Right lobe of liver (tissue), 6 donors: ENCODE measurements at places on chromosomes 7 and 10.

- DNase-seq: no peak
Observed at GRCh38 chr10:86657011-86657395, 2.7 kb downstream of the OPN4 start.

- no peak for DNase-seq
Observed at GRCh38 chr10:69413221-69413865, 3.4 kb downstream of the TACR2 start.

DNA sequence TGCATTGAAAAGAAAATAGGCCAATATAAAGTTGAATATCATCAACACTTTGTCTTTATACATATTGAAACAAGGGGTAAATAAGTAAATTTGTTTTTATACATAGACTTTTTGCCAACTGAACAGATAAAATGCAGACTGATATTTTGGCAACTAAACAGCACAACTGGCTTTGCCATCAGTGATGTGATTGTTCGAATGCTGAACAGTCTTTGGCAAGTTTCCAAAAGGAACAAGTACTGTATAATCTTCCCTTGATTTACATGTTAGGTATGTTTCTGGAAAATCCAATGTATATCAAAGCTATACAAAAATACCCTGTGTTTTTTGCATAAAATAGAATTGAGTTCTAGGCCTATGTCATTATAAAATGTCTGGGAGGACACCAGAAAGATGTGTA lies 18.2 kb upstream of the ANKRD1 start:
- no peak for DNase-seq

DNA sequence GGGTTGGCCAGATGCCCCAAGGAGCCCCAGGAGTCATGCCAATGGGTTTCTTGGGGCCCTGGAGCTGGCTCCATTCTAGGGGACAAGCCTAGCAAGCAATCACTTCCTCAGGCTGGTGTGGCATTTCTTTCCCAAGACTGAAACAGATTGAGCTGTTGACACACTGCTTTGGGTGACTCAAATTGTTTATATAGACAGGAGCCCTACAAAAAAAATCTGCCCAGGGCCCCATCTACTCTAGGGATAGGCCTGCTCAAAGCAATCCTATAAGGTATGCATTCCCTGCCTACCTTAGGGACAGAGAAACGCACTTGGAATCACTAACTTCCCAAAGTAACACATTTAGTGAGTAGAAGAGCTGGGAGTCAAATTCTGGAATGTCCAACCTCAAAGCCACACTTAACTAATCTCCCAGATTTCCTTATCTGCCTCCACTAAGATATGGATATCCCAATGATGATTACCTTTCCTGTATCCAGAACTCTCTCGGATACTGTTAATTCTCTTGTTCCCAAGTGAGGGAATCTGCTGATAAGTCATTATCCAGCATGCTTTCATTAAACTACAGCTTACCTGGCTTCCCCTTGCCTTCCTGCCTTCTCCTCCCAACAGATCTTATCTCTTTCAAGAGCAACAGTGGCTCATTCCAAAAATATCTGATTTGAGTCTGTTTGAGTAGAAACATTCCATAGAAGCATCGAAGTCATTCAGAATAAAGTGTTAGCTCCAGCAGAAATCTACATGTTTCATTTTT lies 3.1 kb downstream of the ABLIM1 start:
- DNase-seq: no peak

- DNase-seq: no peak
Observed at GRCh38 chr10:116993610-116994009, 11.4 kb downstream of the SHTN1 start.

DNA sequence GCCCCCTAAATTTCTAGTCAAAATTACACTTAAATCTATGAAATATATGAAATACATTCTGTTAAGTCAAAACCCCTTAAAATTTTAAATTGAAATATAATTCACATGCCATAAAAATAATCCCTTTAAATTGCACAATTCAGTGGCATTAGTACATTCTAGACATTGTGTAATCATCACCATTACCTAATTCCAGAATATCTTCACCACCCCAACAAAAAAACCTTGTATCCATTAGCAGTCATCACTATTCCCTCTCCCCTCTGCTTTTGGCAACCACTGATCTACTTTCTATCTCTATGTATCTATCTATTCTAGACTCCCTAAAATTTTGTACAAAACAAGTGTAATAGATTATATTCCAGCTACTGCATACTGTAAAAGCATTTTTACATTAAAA lies 261.2 kb downstream of the GLI3 start:
- DNase-seq: no peak

DNA sequence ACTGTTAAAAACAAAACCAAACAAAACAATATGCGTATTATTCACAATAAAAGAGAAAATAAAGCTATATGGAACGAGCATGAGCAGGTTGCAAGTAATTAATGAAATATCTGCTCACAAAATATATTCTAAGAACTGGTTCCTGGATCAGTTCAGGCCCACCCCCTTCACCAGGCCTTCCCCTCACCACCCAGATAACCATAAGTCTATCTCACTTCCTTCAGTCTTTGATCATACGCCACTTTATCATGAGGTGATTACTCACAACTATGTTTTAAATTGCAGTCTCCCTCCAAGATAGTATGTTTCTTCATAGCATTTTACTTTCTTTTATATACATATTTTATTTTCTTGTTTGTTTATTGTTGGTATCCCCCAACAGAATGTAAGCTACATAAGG lies 263.1 kb upstream of the HGF start:
- DNase-seq: no peak

- DNase-seq: no peak
Observed at GRCh38 chr7:39379416-39379815, 186.8 kb upstream of the YAE1 start.

DNA sequence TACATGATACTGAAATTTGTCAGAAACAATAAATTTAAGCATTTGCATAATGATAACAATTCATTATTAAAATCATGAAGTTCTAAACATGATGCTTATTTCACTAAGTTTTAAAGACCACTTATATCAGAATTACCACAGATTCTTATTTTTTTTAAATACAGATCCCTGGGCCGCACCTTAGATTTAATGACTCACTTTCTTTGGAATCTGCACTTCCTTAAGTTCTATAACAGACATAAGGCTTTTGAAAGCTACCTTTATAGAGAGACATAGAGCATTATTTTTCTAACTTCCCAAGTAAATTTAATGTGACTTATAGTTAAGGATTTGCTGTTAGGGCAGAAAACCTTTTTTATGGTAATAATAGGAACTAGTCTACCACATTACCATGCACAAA lies 214.9 kb downstream of the IPMK start:
- DNase-seq: no peak

DNA sequence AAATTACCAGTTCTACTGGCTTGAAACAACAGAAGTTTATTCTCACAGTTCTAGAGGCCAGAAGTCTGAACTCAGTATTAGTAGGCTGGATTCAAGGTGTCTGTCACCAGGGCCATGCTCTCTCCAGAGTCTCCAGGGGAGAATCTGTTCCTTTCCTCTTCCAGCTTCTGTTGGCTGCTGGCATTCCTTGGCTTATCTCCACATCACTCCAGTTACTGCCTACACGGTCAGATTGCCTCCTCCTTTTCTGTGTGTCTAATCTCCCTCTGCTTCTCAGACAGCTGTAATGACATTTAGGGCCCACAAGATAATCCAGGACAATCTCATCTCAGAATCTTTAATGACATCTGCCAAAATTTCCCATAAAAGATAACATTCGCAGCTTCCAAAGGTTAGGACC lies 36.6 kb downstream of the MAPK8 start:
- DNase-seq: no peak

GRCh38 chr7:80659120-80660055 lies 20.9 kb downstream of the CD36 start:
- DNase-seq: no peak

DNA sequence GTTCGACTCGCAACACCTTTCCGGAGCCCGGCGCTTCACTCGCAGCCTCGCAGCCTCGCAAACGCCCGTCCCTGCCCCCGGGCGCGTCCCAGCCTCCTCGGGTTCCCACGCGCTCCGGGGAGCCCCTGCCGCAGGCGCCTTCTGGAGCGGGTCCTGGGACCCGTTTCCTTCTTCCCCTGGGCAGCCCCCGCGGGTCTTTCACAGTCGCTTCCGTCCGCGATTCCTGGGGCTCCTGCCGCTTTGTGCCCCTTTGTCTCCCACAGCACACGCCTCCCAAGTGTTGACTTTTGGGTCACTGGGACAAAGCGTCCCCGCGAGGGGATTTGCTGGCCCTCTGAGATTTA lies 140.7 kb downstream of the DYNC2I1 start:
- no peak for DNase-seq

DNA sequence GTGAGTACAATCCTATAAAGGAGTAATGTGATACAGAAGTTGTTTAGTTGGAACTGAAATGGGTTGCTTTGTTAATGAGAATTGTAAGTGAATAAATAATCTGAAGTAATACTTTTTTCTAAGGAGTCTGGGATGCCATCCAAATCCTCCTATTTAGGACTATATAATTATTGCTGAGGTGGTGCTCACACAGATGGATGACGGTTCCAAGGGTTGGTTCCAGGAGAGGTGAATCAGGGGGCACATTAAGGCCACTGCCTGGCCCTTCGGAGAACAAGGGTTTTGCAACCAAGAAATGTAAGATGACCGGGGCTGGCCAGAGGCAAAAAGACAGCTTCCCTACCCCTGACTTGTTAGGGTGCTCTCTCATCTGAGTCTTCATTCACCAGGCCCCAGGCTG lies 352.7 kb downstream of the PHTF2 start:
- DNase-seq: no peak

DNA sequence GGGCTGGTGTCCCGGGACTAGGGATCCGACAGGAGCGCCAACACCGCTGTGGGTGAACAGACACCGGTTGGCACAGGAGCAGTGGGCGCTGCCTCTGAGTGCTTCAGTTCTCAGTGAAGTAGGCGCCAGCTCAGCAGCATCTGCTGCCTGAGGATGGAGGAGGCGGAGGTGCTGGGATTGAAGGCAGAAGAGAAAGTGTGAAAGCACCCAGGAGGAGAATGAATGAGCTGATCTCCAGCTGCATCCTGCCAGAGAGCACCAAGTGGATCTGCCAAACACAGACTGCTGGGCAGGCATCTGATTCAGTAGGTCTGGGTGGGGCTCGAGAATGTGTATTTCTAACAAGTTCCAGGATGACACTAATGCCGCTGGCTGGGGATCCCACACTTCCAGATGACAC lies 74.5 kb downstream of the LANCL2 start:
- DNase-seq: no peak

DNA sequence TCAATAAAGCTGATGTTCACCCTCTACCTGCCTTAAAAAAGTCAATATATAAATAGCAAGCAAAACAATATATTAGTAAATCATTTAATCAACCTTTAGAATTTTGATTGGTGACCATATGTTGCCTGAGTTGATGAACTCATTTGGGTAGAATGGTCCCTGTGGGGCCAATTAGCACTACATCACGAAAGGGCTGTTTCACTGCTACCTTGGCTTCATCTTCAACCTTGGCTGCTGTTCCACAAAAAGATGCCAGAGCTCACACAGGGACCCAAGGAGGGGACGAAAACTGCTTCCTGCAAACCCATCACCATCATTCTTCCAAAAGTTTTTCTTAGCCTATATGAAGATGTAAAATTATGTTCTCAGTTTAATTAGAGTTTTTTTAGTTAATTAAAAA lies 35.4 kb upstream of the HBP1 start:
- DNase-seq: no peak

DNA sequence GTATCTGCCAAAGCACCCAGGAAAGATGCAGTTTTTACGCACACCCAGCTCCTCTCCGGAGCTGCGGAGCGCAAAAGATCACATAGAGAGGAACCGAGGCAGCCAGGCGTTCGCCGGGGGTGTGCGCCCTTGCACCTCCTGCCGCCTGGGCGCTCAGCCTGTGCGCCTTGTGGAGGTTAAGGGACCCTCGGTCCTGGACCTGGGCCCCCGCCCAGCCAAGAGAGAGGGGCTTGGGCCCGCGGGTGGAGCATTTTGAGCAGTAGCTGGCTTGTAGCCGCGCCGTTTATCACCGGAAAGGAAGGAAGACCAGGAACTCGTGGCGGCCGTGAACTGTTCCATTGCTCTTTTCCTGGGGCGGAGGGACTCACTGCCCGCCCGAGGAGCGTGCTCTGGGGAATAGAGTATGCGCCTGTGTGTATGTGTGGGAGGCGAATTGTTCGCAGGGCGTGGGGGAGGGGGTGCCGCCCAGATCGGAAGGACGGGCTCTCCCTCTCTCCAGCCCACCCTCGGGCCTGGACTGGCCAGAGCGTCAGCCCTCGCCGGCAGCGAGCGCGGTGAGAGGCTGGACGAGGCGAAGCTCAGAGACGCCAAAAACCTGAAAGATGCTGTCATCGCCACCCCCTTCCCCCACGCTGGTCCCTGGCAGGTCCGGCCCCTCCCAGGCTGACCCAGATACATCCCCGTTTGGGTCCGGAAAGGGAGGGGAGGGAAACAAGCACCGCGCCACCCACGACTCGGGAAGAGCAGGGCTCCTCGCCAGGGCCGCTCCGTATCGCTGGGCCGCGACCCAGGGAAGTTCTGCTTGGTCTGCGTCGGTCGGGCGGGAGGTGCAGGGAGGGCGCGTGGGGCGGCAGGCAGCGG lies 1.2 kb upstream of the WNT2 start:
- peak; percentile 40 for DNase-seq

GRCh38 chr7:299628-300027 lies 9.7 kb downstream of the FOXL3 start:
- no peak for DNase-seq

DNA sequence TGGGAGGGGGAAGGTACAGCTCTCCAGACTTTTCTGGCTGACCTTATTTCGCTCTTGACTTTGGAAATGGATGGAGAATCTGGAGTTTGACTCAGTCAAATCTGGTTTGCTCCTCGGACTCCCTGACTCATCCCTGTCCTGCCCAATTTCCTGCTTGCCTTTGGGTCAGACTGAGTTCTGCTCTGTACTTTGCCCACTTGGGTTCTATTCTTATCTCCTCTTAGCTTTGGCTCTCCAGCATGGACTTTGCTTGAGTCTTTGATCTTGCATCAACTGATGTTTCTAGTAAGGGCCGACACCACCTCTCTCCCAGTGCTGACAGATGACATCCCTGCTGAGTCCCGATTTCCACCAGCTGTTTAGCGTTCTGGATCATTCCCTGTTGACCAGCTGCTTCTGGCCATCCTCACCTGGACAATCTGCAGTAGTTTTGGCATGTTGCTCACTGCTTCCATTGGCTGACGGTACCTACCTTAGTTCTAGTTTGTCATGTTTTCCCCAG lies 335.3 kb downstream of the SUGCT start:
- peak; percentile 62 for DNase-seq

GRCh38 chr10:50431133-50431532 lies 179.8 kb upstream of the ASAH2 start:
- no peak for DNase-seq

- no peak for DNase-seq
Observed at GRCh38 chr10:30199376-30200016, 140.1 kb upstream of the JCAD start.

DNA sequence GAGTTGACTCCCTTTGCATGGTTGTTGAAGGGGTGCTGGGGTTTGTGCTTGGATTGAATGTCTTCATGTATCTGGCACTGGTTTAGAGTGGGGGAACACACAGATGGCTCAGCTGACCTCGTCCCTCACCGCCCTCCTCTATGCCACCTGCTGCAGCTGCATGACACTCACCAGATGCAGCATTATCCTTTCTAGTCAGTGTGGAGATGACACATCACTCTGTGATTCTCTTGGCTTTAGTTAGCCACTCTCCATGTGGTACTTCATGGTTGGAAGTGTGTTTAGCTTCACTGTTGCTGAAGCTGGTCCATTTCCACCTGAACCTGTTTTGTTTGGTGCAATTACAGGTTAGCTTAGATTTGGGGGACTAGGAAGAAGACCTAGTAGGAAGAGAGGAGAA lies 56.3 kb upstream of the BMPER start:
- DNase-seq: no peak
